Choroid plexus epithelial cell (primary cell): ENCODE measurements at places on chromosomes 7 and 10.

DNA sequence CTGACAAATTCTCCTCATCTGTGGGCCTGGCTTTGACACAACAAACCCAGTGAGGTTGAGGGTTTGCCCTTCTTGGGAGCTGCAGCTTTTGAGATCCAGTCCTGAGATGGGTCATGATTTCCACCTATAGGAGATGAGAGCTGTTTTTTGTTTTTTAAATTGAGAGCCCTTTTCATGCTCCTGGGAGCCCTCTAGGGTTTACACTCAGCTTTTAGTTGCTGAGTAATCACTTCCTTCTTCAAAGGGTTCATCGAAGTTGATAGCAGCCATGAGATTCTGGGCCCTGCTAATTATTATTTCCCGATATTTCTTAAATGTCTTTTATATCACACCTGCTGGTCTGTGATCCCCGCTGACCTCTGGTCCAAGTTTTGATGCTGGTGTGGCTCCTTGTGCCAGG, 47.3 kb upstream of the VIPR2 start:
- no peak for DNase-seq

DNA sequence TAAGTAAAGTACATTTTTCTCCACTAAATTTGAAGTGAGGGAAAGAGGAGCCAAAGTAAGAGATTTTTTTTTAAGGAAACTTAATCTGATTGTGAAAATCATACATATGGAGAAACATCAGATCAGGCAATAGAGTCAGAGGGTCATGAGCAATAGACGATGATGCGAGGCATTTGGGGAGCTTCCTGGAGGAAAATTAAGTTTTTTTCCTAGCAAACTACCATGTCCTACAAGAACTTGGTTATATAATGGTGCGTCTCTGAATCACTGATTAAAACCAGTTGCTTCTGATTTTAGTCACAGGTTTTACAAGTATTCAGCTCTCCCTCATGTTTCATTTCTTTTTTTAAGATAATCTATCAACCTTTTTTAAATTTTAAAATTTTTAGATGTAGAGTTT, 52.1 kb upstream of the MTURN start:
- no peak for DNase-seq

DNA sequence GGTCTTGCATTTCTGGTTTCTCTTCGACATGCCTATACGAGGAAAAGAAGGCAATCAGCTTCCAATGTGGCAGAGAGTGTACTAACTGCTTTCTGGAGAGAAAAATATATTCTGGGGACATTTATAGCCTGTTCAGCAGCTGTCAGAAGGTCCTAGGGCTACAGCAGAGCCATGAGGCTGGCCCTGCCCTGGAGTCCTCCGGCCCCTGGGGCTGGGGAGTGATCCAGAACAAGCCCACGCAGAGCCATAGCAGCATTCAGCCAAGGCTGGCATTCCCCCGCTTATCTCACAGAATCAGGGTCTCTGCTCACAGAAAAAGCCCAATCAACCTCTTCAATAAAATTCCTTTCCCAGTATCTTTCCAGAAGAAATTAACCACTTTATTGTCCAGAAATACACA, 48.9 kb downstream of the FZD1 start:
- DNase-seq, result no peak

DNA sequence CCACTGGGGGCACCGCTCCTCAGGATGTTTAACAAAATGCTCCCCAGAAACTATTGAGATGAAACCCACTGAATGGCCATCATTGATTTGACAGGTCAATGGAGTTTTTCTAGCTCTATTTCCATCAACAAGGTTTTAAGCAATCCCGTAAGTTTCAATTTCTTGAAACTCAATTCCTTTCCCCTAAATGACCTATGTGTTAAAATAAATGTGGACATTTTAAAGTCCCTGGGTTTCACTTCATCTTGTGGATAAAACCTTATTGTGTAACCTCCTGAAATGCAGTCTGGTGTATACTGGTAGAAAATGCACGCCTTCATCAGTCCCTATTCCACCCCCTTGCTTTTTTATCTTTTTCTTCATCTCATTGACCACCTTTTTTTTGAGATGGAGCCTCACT, 8.9 kb upstream of the C7orf33 start:
- no peak for DNase-seq

- no peak for DNase-seq
These were observed 14.2 kb downstream of the INPP5A start for GRCh38 chr10:132551808-132552130.

- DNase-seq, result no peak
These were observed 43.0 kb upstream of the COL1A2 start for GRCh38 chr7:94351703-94352102.

DNA sequence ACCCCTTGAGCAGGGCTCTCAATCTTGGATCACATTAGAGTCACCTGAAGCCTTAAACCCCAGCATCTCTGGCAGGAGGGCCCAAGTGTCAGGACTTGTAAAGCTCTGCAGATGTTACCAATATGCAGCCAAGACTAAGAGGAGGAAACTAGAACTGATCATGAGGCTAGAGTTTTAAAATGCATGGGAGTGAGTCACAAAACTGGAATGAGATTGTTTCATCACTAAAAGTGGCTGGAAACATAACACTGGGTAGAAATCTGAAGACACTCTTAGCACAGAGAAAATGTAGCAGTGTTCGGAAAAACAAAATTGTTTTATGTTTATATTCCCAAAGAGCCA, 63.3 kb upstream of the GHITM start:
- peak; percentile 72 for DNase-seq

DNA sequence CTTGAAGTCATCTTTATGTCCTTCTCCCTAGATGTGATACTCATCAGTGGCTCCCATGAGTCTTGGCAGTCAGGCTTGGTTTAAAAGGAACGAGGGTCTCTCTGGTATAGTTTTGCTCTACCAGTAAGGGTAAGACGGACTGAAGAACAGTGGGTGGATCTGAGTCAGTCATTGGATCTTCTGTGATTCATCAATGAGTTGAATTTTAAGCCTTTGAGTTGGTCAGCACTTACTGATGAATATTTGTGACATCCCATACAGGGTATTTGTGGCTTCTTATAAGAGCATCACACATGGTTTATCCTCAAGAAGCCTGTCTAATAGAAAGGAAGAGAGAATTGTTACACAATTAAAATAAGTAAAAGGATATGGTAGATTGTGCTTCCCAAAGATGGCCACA, 87.3 kb upstream of the NAMPT start:
- no peak for DNase-seq

DNA sequence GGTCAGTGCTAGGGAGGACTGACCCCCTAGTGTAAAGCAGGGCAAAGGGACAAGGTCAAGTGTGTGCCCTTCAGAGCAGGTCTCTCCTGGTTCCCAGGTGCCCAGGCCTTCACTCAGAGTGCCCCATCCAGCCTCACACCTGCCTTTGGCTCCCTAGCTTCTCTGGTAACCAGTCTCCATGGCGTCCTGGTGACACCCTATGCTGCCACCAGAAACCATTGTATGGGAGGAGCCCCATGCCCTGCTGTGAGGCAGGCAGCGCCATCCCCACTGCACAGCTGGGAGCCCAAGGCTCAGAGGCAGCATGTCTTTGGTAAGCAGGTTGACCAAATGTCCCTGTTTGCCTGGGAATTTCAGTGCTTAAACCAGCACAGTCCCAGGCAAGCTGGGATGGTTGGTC, 33.1 kb upstream of the HMX3 start:
- DNase-seq, result no peak

DNA sequence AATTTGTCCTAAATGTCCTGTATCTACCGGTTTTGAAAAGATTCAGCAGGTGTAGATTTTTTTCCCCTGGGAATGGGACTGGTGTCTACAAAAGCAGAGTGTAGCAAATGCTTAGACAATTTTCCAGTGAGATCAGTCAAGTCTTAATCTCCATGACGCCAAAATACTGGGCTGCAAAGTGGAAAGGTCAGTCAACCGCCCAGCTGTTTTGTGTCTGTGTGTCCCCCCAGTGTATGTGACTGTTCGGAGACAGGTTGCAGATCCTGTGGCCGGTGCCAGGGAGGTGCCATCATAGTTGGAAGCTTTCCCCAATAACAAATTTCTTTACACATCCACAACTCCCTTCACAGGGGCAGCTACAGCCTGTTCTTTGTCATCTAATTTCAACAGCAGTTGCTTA, 263.8 kb downstream of the ARHGAP12 start:
- DNase-seq, result no peak

- no peak for DNase-seq
These were observed 17.6 kb downstream of the PLCE1 start for GRCh38 chr10:94011296-94011695.
